ENCODE measurements at places on chromosomes 6 and 20. TPM values are rescaled to one million over a fixed set of nuclear protein-coding genes. Genes with fewer than 3 reads are reported as not detected.

The OPN5 gene
- not detected for total RNA-seq

The HLA-DQA1 gene
- total RNA-seq = 0.97 TPM

The ANGPT4 gene
- total RNA-seq = 0.46 TPM

The TINAG gene
- total RNA-seq = not detected

The SUMO4 gene
- total RNA-seq = 1.2 TPM

The GABRR1 gene
- total RNA-seq = 0.13 TPM

The MLIP gene
- 0.91 TPM for total RNA-seq

The MUCL3 gene
- not detected for total RNA-seq

The HAO1 gene
- not detected for total RNA-seq

The CRIP3 gene
- not detected for total RNA-seq

The CDH26 gene
- total RNA-seq = 0.83 TPM

The GJA1 gene
- total RNA-seq = 502 TPM

The APOM gene
- total RNA-seq = 1.5 TPM

The SLC17A2 gene
- total RNA-seq = not detected

The SSTR4 gene
- total RNA-seq = not detected

The PSORS1C1 gene
- 1.2 TPM for total RNA-seq

The RUNX2 gene
- total RNA-seq = 1.5 TPM

The SNPH gene
- total RNA-seq = 22.8 TPM

The SFTA2 gene
- total RNA-seq = not detected

The CBLN4 gene
- 0.11 TPM for total RNA-seq

The PPP1R16B gene
- 5.2 TPM for total RNA-seq

The DACT2 gene
- 1.2 TPM for total RNA-seq

The SLC35D3 gene
- 0.42 TPM for total RNA-seq

The FNDC11 gene
- 0.50 TPM for total RNA-seq

The ADGRG6 gene
- total RNA-seq = 7.6 TPM

The LRRN4 gene
- 0.42 TPM for total RNA-seq

The CST2 gene
- 0.45 TPM for total RNA-seq

The HLA-F gene
- 46.9 TPM for total RNA-seq

The GSTA3 gene
- total RNA-seq = not detected

The LZTS3 gene
- total RNA-seq = 8.3 TPM

Measured in esophagus muscularis mucosa (tissue), 4 donors.